ENCODE measurements at places on chromosomes 2 and 18.
A peak's percentile ranks its signal among the peaks of the same experiment; 100 is the strongest.

DNA sequence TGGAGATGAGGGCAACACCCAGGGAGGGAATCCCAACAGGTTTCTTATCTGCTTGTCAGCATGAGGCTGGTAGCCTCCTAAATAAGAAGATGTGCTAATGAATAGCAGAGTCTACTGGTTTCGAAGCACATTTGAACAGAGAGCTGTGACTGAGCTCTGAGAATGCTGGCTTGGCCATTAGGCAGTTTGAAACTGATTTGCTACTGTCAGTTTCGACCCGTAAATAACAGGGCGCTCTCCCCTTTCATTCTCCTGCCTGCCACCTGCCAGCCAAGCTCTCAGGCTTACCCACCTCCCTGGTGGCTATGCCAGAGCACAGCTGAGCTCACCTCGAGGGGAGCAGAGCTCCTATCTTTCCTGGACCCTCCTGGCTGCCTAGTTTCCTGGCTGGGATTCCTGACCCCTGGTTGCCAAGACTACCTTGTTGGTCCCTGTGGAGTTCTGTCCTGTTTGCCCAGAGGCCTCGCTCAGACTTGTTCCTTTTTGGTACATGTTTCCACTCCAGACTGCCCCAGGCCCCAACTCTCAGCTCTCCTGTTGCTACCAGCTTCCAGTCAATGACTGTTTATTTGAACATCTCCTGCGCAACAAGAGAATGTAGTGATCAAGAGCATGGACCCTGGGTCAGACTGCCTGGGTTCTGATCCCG is 102.3 kb upstream of the ALPP start:
- no peak for DNase-seq

GRCh38 chr2:113181258-113182051 is 7.7 kb downstream of the PSD4 start:
- no peak for DNase-seq

- no peak for DNase-seq
These were observed 59.1 kb upstream of the MCFD2 start for GRCh38 chr2:46974659-46975058.

- DNase-seq: no peak
These were observed 116.9 kb upstream of the TEX51 start for GRCh38 chr2:126781806-126782205.

- DNase-seq: no peak
These were observed 33.3 kb upstream of the MAT2A start for GRCh38 chr2:85505551-85506238.

DNA sequence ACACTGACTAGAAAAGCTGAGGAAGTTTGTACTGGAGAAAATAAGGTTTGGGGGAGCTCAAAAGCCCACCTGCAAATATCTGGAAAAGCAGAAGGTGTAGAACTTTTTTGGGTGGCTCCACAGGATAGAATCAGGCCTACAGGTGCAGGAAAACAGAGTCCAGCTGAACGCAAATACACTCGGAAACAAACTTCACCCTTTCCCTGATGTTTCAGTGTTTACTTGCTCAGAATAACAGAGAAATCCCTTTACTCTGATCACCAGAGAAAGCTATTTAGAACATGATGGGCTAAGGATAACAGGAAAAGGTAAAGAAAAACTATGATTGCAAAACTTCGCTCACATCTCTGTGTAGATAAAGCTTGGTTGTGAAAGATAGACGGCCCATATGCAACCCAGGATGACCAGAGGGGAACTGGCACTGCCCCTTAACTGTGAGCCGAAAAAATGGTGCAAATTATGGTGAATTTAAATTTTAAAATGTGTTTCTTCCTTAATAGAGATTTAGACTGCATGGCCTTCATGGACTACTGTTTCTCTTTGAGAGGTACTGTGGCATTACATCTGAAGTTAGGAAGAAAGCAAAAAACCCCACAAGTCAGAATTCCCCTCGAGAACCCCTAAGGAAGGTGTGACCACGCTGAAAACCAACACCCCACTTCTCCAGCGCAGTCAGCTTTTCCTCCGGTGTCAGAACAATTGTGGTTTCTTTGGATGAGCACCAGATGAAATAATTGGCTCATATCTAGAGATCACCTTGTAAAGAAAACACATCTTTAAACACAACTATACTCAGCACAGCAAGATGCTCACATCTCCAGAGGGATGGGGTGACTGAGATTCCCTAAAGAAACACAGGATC is 84.5 kb upstream of the TMEM247 start:
- no peak for DNase-seq

DNA sequence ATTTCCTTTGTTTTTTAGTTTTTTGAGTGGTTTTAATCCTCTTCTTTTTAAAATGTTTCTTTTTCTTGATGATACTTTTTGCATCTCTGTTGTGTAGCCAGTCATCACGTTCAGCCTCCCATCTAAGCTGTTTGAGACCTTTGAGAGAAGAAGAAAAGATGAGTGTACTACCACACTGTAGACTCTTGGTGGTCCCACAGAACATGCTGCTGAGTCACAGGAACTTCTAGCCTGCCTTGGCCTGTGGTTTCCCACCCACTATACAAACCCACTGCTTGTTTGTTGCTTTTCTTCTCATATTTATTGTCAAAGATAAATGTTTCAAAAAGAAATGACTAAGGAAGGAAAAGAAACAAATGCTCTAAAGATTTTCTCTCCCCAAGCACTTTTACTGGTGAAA is 5.5 kb downstream of the CEBPZOS start:
- DNase-seq: peak; percentile 27

DNA sequence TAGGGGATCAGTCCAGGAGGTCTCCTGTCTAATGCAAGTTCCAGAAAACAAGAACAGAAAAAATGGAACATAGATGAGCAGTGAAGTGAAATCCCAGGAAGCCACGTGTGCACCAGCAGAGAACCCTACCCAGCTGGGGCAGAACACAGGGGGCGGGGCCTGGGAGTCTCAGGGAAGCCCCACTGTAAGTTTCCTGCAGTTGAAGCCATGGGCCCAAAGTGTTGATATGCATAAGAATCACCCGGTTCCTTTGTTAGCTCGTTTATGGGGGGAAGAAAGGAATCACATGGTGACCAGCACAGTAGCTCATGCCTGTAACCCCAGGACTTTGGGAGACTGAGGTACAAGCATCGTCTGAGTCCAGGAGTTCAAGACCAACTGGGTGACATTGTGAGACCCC is 131.3 kb downstream of the INO80D start:
- DNase-seq: no peak

- peak; percentile 55 for DNase-seq
These were observed 24.2 kb upstream of the CASP8 start for GRCh38 chr2:201235860-201236811.

- DNase-seq: no peak
These were observed 204.2 kb upstream of the CELF4 start for GRCh38 chr18:37769826-37770225.

DNA sequence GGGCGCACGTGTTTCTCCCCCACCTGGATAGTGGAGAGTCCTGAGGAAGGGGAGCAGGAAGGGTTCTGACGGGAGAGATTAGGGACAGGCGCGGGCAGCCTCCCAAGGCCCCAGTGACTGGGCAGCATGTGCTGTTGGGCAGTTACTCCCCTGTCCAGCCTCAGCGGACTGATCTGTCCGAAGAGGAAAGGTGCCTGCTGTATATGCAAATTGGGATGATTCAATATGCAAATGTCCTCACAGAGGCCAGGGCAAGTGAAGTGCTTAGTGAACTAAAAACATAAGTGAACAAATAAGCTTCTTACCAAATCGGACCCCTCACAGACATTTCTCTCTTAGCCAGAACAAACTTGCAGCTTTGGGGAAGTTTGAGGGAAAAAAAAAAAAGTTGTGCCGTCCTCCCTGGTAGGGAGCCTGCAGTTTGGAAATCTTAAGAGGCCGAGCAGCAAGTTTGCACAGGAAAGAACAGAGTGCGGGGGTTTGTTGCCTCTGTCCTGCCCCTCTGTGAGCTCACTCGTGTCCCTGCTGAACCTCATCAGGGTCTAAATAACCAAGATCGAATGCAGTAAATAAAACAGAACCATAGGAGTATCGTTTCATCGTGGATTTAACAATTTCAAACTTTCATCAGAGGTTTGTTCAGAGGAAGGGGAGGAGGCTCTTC is 141.4 kb downstream of the KCTD1 start:
- no peak for DNase-seq

DNA sequence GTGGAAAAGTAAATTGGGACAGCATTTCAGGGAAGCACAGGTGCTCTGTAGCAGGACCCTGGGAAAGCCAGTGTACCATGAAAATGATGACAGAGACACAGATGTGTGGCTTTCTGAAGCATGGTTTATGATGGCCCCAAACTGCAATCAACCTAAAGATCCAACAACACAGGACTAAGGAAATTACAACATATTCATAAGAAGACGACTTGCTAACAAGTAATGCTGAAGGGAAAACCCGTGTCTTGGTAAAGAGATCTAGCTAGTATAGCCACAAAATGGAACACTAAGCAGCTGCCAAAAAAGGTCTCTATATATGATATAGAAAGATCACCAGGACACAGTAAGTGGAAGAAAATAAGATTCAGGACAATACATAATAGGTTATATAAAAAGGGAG is 53.2 kb downstream of the UXS1 start:
- DNase-seq: no peak

GRCh38 chr2:110101280-110101844 is 14.3 kb downstream of the MALL start:
- peak; percentile 34 for DNase-seq

- no peak for DNase-seq
These were observed 102.3 kb upstream of the ODC1 start for GRCh38 chr2:10550206-10551001.

- DNase-seq: no peak
These were observed 13.9 kb upstream of the D2HGDH start for GRCh38 chr2:241720560-241720959.

GRCh38 chr2:44093970-44094369 is 74.7 kb upstream of the PPM1B start:
- no peak for DNase-seq

- peak; percentile 26 for DNase-seq
These were observed 813 bp upstream of the MEIS1 start for GRCh38 chr2:66433945-66434678.

GRCh38 chr18:58481321-58482180 is 147.3 kb downstream of the ALPK2 start:
- no peak for DNase-seq

- DNase-seq: no peak
These were observed 36.6 kb upstream of the DYNC2LI1 start for GRCh38 chr2:43737097-43737854.

- no peak for DNase-seq
These were observed 22.9 kb downstream of the RTTN start for GRCh38 chr18:70182548-70182947.

DNA sequence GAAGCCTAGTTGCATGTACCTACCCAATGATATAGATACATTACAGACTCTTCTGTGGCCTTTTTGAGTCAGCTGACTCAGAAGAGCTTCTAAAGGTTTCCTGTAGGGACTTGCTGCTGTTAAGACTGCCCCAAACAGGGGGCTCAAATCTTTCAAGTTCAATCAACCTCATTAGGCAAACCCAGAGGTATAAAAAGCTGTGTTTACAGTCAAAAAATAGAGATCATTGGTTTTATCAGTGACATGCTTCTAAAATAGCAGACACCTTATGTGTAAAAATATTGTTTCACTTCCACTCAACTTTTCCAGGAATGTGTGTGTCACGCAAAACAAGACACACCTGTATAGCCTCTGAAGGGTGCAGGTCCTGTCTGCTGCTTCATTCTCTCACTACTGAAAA is 624.3 kb upstream of the FANCL start:
- DNase-seq: no peak

DNA sequence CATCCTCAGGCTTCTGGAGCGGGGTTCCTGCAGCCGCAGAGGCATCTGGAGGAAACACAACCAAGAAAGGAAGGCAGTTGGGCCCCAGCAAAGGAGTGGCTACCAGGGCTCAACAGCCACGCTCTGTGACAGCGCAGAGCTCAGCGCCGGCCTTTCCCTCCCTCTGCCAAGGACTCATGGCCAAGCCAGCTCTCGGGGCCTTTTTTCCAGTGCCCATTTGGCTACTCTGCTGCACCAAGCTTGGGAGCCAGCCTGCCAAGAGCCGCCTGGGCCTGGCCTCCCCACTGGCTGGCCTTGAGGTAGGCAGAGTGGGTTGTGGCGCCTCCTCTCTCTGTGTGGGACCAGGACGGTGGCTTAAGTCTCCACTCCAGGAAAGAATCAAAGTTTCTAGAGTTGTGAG is 7.2 kb upstream of the CCDC74A start:
- DNase-seq: no peak

DNA sequence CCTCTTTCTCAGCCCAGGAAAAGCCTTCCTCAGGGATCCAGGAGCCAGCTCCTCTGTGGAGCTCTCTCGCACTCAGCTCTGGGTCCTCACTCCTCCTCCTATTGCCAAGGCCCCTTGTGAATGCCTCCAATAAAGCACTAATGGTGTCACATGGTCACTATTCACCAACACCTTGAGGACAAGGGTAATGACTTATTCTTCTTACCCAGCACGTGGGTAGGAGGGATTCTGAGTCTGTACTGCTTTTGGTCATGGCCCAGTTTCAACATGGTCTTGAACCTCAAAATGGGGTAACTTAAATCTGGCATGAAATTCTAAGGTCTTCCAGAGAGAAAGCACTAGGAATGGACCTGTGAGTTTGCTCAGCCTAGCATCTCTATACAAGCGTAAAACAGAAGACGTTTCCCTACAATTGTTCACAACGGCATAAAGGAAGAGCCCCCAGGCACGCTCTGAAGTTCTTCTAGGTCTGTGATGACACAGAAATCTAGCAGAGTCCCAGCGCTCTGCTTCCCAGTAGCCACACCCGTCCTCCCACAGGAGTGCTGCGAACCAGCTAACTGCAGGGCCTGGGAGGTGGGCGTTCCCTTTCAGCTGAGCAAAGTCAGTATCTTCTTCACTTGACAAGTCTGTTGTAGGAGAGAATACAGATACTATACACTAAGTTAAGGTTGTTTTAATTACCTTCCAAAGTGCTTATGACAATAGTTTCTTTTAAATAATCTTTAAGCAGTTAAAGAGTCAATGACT is 14.6 kb upstream of the KIDINS220 start:
- no peak for DNase-seq

GRCh38 chr2:70549064-70549710 is 4.4 kb downstream of the TGFA start:
- no peak for DNase-seq

DNA sequence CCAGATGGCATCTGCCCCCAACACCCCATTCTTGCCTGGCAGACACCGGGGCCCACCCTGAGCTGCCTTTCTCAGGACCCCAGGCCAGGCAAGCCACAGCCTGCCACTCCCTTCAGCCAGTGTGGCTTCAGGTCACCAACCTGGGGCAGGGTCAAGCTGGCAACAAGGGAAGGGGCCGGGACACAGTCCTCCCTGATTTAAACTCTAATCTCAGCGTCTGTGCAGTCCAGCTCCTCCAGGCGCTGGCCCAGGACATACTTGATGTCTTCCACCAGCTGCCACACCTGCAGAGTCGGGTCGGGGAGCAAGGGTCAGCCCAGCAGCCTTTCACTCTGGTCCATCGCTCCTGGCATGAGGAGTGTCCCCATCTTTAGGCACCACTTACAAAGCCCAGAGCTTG is 29.0 kb upstream of the ALPP start:
- no peak for DNase-seq

Data from activated CD4-positive, alpha-beta T cell treated with anti-CD3 and anti-CD28 coated beads for 48 hours (primary cell).